A549 treated with dexamethasone at 1 μM for 4 hours (cell line): ENCODE measurements at places on chromosomes 2 and 18. TPM values are rescaled to one million over a fixed set of nuclear protein-coding genes. Genes with fewer than 3 reads are reported as not detected.

Gene TCF23
- not detected in 5 replicates for total RNA-seq

Gene DSG1
- total RNA-seq, result not detected in 5 replicates

Gene SP140
- total RNA-seq, result 0.11 to 0.26 TPM (median 0.24 TPM) in 3 of 5 replicates, not detected in the others

Gene RAD51AP2
- total RNA-seq, result not detected in 5 replicates

Gene SOWAHC
- total RNA-seq, result 7.0 to 10.2 TPM (median 9.2 TPM) in 5 replicates

Gene ANKRD53
- total RNA-seq, result 0.11 to 0.28 TPM (median 0.20 TPM) in 4 of 5 replicates, not detected in the other

Gene GGCX
- 38.3 to 43.4 TPM (median 41.7 TPM) in 5 replicates for total RNA-seq

Gene SDC1
- 144 to 235 TPM (median 219 TPM) in 5 replicates for total RNA-seq

Gene CIB4
- total RNA-seq, result 0.20 to 0.42 TPM in 2 of 5 replicates, not detected in the others

Gene LRRTM4
- not detected in 5 replicates for total RNA-seq

Gene FAHD2B
- total RNA-seq, result 10.6 to 12.7 TPM (median 11.4 TPM) in 5 replicates

Gene TGFA
- 4.4 to 8.2 TPM (median 4.9 TPM) in 5 replicates for total RNA-seq

Gene CPO
- total RNA-seq, result 0.11 to 0.16 TPM in 2 of 5 replicates, not detected in the others

Gene AMER3
- not detected in 5 replicates for total RNA-seq

Gene POTEI
- 0.01 TPM in 1 of 5 replicates, not detected in the others for total RNA-seq

Gene DPP4
- total RNA-seq, result 0.98 to 1.4 TPM (median 1.2 TPM) in 5 replicates

Gene TUBA3E
- total RNA-seq, result 4.4 to 6.3 TPM (median 5.5 TPM) in 5 replicates

Gene DLGAP1
- total RNA-seq, result 0.02 to 0.06 TPM (median 0.04 TPM) in 3 of 5 replicates, not detected in the others

Gene ABCA12
- total RNA-seq, result 0.15 to 0.31 TPM (median 0.26 TPM) in 5 replicates

Gene FEV
- 0.20 TPM in 1 of 5 replicates, not detected in the others for total RNA-seq

Gene TMEM198
- total RNA-seq, result 0.56 to 1.2 TPM (median 1.1 TPM) in 5 replicates

Gene SMIM21
- not detected in 5 replicates for total RNA-seq

Gene CCL20
- 3.0 to 6.9 TPM (median 3.9 TPM) in 5 replicates for total RNA-seq

Gene ARHGAP15
- total RNA-seq, result 0.14 TPM in 1 of 5 replicates, not detected in the others

Gene CXCR1
- total RNA-seq, result not detected in 5 replicates

Gene ERBB4
- not detected in 5 replicates for total RNA-seq

Gene FAM124B
- total RNA-seq, result 0.05 TPM in 1 of 5 replicates, not detected in the others

Gene TMEFF2
- total RNA-seq, result 0.20 to 0.50 TPM (median 0.34 TPM) in 5 replicates

Gene CD207
- 0.05 to 0.08 TPM (median 0.07 TPM) in 3 of 5 replicates, not detected in the others for total RNA-seq

Gene SCTR
- 0.15 to 0.18 TPM in 2 of 5 replicates, not detected in the others for total RNA-seq

Gene RAX
- not detected in 5 replicates for total RNA-seq

Gene CARF
- total RNA-seq, result 1.0 to 2.1 TPM (median 1.5 TPM) in 5 replicates

Gene COL4A4
- 1.5 to 2.8 TPM (median 1.9 TPM) in 5 replicates for total RNA-seq

Gene CEBPZOS
- 40.0 to 46.0 TPM (median 41.6 TPM) in 5 replicates for total RNA-seq

Gene IHH
- total RNA-seq, result 0.38 to 0.77 TPM (median 0.54 TPM) in 5 replicates

Gene OTOF
- total RNA-seq, result 0.06 to 0.44 TPM (median 0.19 TPM) in 5 replicates

Gene MYOM1
- total RNA-seq, result 0.07 to 0.30 TPM (median 0.25 TPM) in 5 replicates

Gene DOK6
- not detected in 5 replicates for total RNA-seq

Gene ABHD1
- 0.50 to 1.8 TPM (median 1.5 TPM) in 5 replicates for total RNA-seq

Gene PAX8
- total RNA-seq, result 0.60 to 1.0 TPM (median 0.80 TPM) in 5 replicates

Gene KRTCAP3
- 0.39 to 0.87 TPM (median 0.45 TPM) in 5 replicates for total RNA-seq

Gene TM4SF20
- total RNA-seq, result 5.8 to 8.7 TPM (median 8.0 TPM) in 5 replicates

Gene GPBAR1
- 0.17 to 0.59 TPM (median 0.49 TPM) in 5 replicates for total RNA-seq

Gene FBLN7
- total RNA-seq, result 0.32 to 0.78 TPM (median 0.57 TPM) in 5 replicates

Gene HOXD4
- total RNA-seq, result 0.10 to 0.46 TPM (median 0.38 TPM) in 5 replicates

Gene ZC3H8
- 12.0 to 16.5 TPM (median 14.8 TPM) in 5 replicates for total RNA-seq

Gene NT5C1B
- total RNA-seq, result not detected in 5 replicates

Gene CTDSP1
- total RNA-seq, result 54.3 to 79.0 TPM (median 77.9 TPM) in 5 replicates

Gene IL1RL1
- 0.64 to 1.6 TPM (median 1.2 TPM) in 5 replicates for total RNA-seq
